ELR (cell line): ENCODE measurements at places on chromosomes 1 and 21.

DNA sequence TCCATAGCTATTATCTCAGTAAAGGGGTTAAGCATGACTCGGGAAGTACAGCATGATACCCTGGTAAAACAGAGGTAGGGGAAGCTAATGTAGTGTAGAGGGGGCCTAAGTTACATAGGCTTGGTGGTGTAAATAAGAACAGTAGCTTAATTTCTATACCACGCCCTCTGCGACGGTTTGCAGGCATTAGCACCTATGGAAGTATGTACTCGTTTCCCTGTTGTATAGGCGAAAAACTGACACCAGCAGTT, 470 bp upstream of the NAXE start:
- no peak for DNase-seq

DNA sequence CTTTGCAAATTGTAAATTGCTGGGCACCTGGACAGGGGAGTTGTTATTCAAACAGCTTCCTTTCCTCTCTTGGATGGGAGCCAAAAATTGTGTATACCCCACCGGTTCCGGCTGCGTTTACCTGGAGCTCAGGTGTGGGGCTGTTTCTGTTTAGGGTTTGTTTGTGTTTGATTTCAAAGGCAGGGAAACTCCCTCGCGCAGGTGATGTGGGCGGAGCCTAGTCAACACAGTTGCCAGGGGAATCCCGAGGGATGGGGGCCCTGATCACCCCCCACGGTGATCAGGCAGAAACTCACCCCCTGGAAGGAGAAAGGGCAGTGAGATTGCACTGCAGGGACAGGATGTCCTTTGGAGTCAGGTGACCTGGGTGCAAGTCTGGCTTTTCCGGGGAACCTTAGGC, 28.3 kb downstream of the CDCP2 start:
- no peak for DNase-seq

DNA sequence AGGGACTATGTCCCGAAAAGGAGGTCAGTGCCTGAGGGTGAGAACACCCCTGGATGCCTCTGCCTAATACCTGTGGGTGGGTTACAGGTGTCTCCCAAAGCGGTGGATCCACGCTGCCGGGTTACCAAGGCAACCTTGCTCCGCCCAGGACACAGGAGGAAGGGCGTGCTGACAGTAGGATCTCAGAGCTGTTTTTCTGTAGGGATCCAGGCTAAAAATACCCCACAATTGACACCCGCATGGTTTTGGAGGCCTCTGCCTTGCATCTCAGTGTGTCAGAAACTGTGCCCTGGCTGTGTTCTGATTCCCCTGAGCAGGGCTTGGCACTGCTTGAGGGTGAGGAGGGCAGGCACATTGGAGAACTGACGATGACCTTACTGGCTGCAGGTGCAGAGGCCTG, 118.0 kb downstream of the IER5 start:
- no peak for DNase-seq

- no peak for DNase-seq
Observed at GRCh38 chr1:180952657-180953013, 39.9 kb downstream of the KIAA1614 start.

GRCh38 chr1:156484480-156485058, 16.0 kb downstream of the MEF2D start:
- no peak for DNase-seq

DNA sequence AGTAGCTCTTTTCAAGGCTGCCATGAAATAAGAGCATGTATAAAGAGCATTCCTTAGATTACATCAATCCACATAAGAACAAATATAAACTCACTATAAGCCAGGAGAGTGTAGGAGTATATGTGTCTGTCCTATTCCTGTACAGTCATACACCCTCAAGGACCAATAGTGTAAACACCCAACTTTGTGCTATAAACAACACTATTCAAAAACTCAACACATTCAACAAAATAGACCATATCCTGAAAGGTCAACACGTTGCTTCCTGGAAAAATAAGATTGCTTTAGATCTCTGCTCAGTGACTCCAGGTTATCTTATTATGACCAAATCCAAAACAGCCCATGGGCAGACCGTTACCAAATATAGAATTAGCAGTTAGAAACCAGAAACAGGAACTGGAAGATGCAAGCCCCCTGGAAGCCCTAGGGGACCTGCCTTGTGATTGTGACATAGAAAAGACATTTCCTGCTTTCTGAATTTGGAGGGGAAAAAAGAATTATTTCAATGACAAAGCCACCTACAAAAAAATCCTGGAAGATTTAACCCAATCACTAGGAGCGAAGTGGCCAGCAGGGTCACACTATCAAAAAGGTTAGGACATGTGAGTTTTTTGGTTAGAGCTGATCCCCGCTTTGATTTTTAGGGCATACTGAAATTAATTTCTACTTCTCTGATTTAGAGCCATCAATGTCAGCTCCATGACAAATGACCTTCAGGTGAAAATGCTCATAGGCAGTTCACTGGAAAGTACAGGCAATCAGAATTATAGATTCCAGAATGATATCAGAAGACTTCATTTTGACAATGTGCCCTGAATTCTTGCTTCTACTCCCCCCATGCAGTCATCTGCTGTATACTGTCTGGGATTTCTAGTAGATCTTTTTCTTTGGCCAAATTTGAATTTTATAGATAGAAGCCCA, 59.9 kb downstream of the LRRC8C start:
- DNase-seq, result peak; percentile 47

DNA sequence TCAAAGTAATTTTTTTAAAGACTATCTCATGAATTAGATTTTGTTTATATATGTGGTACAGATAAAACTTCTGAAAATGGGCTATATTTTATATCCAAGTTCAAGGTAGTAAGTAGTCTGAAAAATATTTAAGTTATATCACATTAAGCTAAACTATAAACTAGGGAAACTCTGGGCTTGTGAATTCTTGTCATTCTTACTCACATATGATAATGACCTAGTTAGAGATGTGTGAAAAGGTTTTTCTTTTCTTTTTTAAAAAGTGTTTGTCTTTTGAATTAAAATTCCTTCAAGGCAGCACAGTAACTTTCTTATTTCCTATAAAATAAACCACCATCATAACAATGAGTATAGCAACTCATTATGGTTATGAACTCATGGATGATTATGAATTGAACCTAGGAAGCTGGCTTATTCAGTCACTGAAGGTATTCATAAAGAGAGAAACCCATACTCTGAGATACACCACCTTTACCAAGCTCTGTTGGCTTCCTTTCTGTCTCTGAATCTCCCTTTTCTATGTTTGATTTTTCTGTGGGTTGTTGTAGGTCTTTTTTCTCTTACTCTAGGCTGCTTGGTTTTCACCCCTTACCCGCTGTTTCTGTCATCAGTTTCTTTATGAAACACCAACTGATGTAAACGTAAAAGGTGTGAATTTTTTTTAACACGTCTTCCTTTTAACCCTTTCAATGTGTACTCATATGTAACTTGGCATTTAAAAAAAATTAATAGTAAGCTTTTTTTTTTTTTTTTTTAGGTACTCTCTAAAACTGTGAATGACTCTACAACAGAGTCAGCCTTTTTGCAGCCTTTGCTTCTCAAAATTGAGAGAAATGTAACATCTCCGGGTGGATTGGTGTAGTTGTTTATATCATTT, 25.2 kb downstream of the IL12RB2 start:
- DNase-seq, result no peak

GRCh38 chr1:38166461-38166860, 119.9 kb upstream of the POU3F1 start:
- DNase-seq, result no peak

- no peak for DNase-seq
Observed at GRCh38 chr21:33313183-33313582, 11.6 kb upstream of the IFNAR1 start.

DNA sequence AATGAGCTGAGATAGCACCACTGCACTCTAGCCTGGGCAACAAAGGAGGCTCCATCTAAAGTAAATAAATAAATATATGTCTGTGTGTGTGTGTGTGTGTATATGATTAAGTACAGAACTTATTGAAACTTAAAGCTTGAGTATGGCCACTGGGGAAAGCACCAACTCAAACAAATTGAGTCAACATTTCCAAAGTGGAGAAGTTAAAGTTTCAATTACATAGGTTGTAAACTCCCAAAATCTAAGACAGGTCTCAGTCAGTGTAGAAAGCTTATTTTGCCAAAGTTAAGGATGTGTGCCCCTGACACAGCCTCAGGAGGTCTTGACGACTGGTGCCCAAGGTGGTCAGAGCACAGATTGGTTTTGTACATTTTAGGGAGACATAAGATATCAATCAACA, 458.9 kb upstream of the RGS18 start:
- no peak for DNase-seq

DNA sequence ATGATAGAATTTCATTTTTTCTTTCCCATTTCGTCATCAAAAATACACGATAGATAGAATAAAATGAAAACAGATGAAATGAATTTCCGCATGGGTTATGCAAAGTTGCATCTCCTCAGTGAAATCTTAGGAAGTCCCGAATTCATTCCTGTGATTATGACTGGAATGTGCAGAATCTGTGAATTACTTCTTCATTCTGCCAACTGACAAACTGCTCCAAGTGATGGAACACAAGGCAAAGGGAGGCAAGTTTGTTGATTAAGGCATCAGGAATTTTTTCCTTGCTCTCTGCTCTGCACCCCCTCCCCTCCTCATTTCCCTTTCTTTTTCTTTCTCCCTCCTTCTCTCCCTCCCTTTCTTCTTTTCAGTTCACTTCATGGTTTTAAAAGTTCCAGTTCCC, 37.0 kb upstream of the ADGRL4 start:
- peak; percentile 51 for DNase-seq

DNA sequence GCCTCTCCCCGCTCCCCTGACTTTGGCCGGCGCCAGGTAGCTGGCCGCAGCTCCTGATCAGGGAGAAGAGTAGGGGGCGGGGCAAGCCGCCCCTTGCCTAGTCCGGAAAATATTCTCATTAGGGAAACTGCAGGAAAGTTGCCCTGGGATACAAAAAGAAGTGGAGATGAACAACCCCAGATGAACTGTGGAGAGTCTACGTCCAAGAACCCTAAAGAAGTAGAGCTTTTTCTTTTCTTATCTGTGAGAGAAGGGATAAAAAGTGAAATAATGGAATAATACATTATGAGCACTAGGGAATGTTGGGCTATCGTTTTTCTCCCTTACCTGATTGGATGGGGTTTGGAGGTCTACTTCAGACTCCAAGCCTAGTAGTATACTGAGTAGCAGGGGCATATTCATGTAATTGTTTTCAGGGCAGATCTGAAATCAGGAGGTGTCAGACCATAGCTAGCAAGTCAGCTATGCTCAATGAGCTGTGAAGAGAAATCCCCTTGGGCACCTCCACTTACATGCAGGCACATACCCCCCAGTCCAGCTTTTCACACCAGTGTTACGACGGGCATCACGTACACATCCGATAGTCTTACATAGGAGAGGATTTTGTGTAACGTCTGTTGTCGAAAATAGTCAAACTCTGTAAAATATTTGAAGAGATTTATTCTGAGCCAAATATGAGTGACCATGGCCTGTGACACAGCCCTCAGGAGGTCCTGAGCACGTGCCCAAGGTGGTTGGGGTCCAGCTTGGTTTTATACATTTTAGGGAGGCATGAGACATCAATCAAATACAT, 1.7 kb upstream of the DUSP10 start:
- DNase-seq, result no peak
